ENCODE measurements at places on chromosomes 5 and 9.

DNA sequence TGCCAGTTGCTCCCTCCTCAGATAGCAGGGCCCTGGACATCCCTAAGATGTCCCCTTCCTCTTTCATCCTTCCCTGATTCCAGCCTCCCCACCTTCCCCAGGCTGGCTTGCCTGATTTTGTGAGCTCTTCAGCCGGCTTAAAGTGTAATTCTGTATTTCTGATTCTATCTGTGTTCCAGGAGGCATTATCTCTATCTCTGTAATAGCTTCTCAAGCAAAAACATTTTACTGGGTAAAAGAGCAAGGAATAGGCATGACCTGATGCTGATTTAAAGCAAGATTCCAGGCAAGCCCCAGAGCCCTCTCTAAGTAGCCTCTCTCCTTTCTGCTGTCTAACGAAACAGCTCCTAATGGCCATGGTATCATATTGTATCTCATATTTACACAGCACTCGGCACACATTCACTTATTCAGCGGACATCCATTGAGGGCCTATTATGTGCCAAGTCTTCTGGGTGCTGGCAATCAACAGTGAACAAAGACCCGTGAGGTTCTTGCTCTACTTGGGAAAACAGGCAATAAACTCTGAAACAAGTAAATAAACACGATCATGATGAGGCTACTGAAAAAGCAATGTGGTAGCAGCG is 100.9 kb upstream of the MSX2 start:
- DNase-seq = no peak

GRCh38 chr9:104858846-104859245 is 69.1 kb downstream of the ABCA1 start:
- no peak for DNase-seq

DNA sequence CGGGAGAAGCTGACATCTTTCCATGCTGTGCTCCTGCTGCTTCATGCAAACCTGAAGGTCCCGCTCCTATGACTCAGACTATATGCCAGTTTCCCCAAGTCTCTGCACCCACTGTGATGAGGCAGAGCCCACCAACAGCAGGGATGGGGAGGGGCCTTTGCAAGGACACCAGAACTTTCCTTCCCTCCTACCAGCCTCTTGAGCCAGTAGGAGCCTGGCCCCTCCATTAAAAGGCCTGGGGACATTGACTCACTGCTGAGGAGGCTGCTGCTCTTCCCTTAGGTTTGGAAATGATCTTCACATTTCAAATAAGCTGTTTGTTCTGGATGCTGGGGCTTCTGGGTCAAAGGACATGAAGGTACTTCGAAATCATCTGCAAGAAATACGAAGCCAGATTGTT is 26.1 kb upstream of the CTSL start:
- DNase-seq = no peak

DNA sequence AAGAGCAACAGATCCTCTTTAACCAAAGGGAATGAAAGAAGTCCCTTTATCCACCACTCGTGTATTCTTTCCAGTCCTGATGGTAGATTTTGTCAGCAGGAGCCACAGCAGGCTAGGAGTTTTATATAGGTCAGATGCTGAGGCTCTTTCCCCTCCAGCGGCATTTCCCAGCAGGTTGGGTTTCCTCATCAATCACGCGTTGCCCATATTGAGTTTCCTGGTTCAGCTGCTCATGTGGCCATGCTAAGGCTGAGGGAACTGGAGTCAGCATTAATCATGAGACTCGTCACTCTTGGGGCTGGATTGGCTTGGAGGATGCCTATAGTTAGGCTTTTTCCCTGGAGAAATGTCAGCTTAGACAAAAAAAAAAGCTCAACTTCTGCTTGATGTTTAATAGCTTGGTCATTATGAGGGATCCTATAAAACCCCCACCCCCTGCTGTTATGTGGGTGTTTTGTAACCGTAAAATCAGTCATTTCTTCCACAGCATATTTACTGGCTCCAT is 193.4 kb upstream of the GAS1 start:
- DNase-seq = no peak

GRCh38 chr9:113355040-113355596 is 5.8 kb downstream of the BSPRY start:
- no peak for DNase-seq

- no peak for DNase-seq
Observed at GRCh38 chr5:337563-338130, 16.1 kb downstream of the AHRR start.

DNA sequence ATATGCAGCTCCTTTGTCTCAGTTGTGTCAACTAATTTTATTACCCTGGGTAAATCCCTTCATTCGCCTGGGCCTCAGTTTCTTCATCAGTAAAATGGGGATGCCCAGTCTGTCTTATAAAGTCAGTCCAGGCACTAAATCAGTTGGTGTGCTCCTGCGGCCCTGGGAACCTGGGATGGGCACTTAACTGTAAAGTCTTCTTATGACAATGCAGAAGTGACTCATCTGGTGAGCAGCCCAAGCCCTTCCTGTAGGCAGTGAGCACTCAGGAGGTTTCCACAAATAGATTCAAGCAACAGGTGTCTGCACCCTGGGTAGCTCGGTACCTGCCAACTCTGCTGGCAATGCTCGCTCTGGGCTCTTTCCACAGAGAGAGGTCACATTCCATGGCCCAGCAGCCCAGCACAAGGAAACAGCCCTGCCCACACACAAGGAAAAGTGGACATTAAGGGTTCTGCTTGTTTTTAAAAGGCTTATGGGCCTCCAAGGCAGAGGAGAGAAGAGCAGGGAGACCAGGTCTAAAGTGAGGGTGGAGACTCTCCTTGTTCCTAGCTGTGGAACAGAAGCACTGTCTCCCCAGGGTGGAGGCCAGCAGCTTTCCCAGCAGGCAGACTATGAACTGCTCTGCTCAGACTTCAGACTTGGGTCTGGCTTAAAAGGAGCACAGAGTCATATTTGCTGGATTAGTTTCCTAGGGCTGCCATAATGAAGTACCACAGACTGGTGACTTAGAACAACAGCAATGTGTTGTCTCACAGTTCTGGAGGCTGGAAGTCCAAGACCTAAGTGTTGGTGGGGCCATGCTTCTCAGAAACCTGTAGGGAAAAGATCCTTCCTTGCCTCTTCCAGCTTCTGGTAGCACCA is 89.7 kb upstream of the ADRA1B start:
- peak; percentile 15 for DNase-seq

- DNase-seq = no peak
Observed at GRCh38 chr9:111886983-111887718, 9.5 kb upstream of the UGCG start.

DNA sequence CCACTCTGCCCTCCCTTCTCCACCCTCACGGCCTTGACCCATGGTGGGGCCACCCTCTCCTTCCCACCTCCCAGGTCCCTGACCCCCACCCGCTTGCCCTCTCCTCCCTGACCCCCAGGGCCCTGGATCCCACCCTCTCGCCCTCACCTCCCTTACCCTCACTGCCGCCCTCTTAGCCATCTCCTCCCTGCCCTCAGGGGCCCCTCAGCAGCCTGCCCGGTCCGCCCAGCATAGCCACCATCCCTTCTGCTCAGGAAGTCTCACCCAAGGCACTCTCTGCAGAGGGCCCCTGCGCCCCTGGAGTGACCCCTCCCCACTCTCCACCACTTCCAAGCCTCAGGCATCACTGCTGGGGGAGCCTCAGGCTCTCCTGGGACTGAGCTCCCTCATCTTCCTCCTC is 66.3 kb downstream of the MRPL36 start:
- DNase-seq = no peak

GRCh38 chr5:53871050-53871449 is 310.6 kb downstream of the NDUFS4 start:
- DNase-seq = no peak

- DNase-seq = peak; percentile 31
Observed at GRCh38 chr9:72292256-72292682, 72.7 kb downstream of the ZFAND5 start.

DNA sequence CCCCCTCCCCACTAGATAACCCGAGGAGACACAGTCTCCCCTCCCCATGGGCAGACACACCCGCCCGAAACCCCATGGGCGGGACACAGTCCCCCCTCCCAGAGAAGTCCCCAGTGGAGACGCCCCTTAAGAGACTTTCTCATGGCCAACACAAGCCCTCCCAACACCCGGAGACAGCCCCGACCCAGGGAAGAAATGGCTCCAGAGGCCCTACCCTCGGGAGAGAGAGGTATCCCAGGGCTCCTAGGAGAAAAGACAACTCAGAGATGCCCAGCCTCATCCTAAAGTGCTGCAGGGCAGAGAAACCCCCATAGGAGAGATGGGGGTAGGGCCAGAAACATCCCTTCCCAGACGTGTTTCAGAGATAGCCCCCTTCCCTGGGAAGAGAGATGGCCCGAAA is 27.4 kb downstream of the PCDH1 start:
- DNase-seq = no peak

DNA sequence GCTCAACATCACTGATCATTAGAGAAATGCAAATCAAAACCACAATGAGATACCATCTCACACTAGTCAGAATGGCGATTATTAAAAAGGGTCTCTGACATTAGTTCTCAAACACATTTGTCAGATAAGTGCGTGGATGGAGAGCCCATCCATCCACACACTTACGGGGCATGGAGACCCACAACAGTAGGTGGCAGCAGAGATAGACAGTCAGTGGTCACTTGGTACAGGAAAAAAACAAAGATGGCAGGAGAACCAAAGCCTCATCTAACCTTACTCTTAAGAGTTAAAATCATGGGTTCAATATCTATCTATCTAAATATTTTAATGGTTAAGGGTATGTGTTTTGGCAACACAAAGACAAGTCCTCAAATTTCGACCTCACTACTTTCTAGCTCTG is 1378.7 kb upstream of the C9orf72 start:
- no peak for DNase-seq

DNA sequence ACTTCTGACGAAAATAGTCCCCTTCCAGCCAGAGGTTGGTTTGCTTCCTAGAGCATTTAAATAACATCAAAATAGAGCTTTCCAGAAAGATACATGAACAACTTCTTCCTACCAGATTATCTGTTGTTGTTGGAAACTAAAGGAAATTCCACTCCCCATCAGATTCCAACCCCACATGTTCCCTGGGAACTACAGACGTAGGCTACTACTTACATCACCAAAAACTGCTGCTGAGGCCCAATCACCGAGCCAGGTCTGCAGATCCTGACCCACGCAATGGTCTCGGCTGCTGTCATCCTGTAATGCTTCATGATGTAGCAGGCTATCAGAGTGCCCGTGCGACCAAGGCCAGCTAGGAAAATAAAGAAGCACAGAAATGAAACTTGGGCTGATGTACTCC is 73.4 kb downstream of the HABP4 start:
- DNase-seq = no peak
